ENCODE measurements at places on chromosomes 4 and X.

- DNase-seq = no peak
These were observed 21.9 kb upstream of the GPR78 start for GRCh38 chr4:8558080-8558960.

DNA sequence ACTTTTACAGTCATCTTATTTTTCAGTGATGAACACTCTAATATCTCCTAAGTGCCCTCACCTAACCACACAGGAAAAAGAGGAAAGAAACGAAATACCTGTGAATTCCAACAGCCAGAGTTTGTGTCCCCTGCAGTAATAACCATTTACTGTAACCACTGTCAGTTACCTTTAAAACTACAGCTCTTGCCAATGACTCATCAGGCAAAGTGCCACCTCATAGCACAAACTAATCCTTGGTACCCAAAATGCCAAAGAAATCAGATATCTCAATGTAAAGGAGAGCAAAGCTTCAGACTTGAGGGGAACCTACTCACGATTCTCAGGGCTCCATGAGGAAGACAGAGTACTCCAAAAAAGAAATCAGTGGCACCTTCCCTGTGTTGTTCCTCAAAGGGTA, 146.5 kb downstream of the NDST3 start:
- no peak for DNase-seq

- DNase-seq = peak; percentile 64
These were observed 10.7 kb downstream of the MED12 start for GRCh38 chrX:71128915-71129765.

DNA sequence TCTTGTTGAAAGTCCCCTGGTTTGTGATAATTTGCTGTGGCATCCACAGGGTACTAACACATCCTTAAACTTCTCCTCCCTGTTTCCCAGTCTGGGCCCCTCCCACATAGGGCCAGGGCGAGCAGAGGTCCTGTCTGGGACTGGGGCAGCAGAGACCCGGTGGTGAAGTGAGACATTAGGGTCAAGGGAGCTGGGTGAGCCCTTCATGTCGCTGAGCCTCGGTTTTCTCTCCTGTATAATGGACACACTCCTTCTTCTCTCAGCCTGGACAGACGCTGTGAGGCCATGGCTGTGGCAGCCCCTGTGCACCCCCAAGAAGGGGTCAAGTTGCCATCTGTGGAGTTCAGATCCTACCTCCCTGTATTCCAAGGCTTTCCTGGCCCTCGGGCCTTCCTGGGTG, 33.0 kb upstream of the HMX1 start:
- DNase-seq = no peak

- no peak for DNase-seq
These were observed 276.1 kb downstream of the CFAP299 start for GRCh38 chr4:80611678-80611979.

GRCh38 chrX:113790987-113791386, 792.9 kb upstream of the HTR2C start:
- DNase-seq = no peak

- DNase-seq = no peak
These were observed 2192.6 kb upstream of the AGA start for GRCh38 chr4:179634862-179635261.

DNA sequence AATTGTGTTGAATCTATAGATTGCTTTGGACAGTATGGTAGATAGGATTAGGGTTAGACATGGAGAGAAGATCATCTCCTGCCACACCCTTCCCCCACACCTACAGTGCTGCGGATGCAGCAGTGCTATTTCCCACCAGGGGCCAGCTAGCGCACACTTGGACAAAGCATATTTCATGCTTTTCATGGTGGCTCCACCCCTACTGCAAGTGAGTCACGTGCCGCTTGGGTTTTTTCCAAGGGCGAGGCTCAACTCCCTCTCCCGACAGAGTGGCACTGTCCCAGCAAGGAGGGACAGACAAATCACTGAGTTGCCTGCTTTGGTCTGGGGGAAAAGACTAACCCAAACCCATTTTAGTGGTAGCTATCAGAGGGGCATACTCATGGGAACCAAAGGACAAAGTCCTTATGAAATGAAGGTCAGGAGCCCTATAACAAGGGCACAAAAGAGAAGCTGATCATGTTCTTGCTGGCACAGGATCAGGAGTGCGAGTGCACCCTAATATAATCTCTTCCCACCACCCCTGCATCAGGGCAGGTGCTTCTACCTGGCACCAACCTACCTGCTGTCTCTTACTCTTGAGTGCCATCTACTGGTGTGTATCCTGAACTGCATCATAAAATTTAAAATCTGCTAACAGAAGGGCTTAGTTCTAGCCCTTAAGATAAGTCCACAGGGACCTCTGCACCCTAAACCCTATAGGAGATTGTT, 55.1 kb upstream of the PGAM4 start:
- no peak for DNase-seq

DNA sequence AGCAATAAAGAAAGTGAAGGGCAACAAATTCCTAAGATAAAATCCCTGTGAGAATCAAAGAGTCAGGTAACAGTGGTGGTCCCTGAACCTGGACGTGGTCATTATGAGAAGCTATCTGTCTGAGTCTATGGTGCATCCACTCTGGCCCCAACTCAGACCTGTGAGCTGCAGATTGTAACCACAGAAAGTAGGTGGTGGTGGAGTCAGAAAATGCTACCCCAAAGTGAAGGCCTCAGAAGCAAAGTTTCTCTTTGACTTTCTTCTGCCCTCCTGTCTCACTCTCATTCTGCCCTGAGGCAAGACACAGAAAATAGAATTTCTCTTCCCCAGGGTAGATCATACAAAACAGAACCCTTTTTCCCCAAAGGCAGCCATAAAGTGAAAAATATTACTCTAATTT, 84.1 kb upstream of the NEIL3 start:
- DNase-seq = no peak

GRCh38 chr4:15197005-15197404, 194.7 kb downstream of the CPEB2 start:
- peak; percentile 23 for DNase-seq

DNA sequence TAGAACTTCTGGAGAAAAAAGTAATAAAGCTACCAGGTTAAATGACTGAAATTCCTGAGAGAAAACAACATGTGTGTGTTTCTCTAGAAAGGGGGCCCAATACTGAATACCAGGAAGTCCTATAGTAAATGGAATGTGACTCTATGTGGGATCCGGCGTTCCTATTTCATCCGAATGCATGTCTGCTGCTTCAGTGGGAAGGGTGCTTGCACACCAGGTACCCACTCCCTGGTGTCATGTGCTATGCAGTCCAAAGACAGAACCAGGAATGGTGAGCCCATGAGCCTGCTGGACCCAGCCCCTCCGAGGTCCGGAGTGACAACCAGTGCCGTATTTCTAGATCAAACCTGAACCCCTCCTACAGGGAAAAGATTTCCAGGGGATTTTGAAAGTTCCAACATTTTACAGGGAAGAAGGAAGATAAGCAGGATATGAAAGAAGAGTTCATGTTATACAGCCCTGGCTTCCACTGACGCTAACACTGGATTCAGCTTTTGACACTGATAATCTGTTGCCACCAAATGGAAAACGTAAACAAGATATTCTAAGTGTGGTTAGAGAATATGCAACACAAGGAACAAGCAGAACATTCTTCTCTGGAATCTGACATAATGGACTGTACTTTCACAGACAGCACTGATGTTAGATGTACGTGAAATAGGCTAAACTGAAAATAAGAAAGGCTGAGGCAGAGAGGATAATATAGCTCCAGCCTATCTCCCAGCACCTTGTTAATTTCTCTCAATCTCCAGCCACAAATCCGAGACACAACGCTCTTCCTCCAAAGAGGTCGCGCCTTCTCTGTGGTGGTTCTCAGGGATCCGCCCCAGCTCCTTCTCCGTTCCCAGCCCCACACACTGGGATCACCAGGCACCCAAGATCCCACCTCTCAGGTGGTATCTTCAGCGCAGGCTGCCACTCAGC, 725 bp upstream of the CXCL1 start:
- peak; percentile 26 for DNase-seq

GRCh38 chr4:174314770-174315169, 31.1 kb downstream of the CEP44 start:
- DNase-seq = no peak

DNA sequence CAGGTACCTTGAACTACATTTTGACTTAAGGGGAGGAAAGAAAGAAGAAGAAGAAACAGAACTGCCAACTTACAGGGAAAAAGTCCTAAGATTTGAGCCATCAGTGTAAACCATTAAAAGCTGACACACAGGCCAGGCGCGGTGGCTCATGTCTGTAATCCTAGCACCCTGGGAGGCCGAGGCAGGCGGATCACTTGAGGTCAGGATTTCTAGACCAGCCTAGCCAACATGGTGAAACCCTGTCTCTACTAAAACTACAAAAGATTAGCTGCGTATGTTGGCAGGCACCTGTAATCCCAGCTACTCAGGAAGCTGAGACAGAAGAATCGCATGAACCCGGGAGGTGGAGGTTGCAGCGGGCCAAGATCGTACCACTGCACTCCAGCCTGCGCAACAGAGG, 389.7 kb upstream of the FAM241A start:
- DNase-seq = no peak

DNA sequence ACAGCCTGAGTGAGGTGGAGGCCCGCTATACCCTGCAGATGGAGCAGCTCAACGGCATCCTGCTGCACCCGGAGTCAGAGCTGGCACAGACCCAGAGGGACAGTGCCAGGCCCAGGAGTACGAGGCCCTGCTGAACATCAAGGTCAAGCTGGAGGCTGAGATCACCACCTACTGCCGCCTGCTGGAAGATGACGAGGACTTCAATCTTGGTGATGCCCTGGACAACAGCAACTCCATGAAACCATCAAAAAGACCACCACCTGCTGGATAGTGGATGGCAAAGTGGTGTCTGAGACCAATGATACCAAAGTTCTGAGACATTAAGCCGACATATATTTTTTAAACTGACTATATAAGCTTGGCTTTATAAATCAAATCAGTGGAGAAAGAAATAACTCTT, 73.3 kb upstream of the HHIP start:
- DNase-seq = no peak

- no peak for DNase-seq
These were observed 2.8 kb upstream of the SRP72 start for GRCh38 chr4:56464581-56464980.

GRCh38 chrX:117839544-117839943, 277.1 kb downstream of the KLHL13 start:
- no peak for DNase-seq

DNA sequence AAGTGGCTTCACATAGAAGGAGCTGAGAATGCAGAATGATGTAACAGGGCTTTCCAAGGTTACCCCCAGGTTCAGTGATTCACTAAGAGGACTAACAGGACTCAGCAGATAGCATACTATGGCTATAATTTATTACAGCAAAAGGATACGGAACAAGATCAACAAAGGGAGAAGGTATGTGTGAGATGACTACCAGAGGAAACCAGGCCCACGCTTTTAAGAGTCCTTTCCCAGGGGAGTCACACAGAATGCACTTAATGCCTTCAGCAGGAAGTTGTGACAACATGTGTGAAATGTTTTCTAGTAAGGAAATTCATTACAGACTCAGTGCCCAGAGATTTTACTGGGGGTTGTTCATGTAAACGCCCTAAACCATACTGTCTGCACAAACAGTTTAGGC, 373.6 kb upstream of the MAGEB2 start:
- DNase-seq = no peak

Data from brain (organoid and tissue), 16 donors.